A549 treated with Mapracorat at 1 μM for 4 hours (cell line): ENCODE measurements at places on chromosomes 16 and 17. TPM values are rescaled to one million over a fixed set of nuclear protein-coding genes. Genes with fewer than 3 reads are reported as not detected.

Gene PDILT
- not detected in 5 replicates for total RNA-seq

Gene CAVIN1
- total RNA-seq, result 373 to 459 TPM (median 442 TPM) in 5 replicates

Gene CHST4
- 0.08 TPM in 1 of 5 replicates, not detected in the others for total RNA-seq

Gene ADAD2
- total RNA-seq, result not detected in 5 replicates

Gene CCL4L2
- total RNA-seq, result not detected in 5 replicates

Gene EPOP
- total RNA-seq, result 9.9 to 13.2 TPM (median 12.2 TPM) in 5 replicates

Gene EVPLL
- total RNA-seq, result not detected in 5 replicates
